ENCODE measurements at places on chromosomes 11 and 22.

DNA sequence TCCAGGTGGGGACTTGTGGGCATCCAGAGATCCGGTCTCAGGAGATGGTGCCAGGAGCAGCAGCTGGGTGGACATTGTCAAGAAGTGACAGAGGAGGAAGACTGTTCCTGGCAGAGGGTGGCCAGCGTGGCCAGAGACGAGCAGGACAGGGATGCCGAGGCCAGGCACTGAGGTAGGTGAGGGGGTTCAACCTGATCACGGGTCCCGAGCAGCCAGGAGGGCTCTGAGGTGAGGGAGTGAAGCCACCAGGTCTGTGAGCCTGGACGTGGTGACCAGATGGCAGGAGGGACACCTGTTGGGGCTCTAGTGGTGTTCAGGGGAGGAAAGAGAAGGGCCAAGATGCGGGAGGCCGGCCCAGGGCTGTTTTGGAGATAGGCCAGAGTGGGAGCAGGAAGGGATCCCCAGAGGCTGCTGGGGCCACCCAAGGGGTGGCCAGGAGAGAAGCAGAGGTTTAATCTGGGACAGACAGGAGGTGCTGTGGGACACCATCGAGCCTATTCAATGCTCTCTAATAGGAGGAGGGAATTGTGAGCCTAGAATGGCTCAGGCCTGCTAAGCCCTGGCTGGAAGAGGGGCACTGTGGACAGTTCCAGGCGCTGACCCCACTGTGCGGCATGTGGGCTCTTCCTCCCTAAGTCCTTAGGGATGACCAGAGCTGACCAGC lies 6.3 kb downstream of the PPM1F start:
- no peak for DNase-seq

DNA sequence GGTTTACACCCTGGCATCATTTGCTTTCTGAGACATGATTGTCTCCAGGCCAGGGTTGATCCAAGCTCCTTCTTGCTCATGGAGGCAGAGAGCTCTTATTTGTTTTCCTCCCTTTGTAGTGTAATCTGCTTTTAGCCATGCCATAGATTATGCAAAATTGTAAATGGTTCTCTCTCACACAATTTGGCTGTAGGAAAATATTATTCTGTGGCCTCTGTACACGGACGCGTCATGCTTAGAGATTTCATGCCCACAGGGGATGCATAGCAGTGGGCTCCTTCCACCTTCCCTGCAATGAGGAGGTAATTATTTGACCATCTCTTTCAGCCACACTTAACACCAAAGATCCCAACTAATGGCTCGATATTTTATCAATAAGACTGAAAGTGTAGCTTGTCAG lies 37.7 kb upstream of the GNAZ start:
- no peak for DNase-seq

DNA sequence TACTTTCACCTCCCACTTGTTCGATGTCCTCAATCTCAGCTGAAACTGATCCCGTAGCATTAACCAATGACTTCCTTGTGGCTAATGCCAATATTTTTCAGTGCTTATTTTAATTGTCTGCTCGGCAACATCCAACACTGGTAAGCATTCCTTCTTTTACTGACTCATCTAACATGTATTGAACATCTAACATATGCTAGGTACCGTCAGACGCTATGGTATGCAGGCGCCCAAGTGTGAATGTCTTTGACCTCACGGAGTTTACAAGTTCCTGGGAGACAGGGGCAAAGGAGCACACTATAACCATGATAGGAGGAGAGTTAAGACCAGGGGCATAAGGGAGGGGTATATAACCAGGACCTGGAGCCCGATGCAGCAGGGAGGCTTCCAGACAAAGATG lies 1.7 kb downstream of the BRMS1 start:
- no peak for DNase-seq

- no peak for DNase-seq
These were observed 14.9 kb upstream of the FXYD6 start for GRCh38 chr11:117891362-117891761.

DNA sequence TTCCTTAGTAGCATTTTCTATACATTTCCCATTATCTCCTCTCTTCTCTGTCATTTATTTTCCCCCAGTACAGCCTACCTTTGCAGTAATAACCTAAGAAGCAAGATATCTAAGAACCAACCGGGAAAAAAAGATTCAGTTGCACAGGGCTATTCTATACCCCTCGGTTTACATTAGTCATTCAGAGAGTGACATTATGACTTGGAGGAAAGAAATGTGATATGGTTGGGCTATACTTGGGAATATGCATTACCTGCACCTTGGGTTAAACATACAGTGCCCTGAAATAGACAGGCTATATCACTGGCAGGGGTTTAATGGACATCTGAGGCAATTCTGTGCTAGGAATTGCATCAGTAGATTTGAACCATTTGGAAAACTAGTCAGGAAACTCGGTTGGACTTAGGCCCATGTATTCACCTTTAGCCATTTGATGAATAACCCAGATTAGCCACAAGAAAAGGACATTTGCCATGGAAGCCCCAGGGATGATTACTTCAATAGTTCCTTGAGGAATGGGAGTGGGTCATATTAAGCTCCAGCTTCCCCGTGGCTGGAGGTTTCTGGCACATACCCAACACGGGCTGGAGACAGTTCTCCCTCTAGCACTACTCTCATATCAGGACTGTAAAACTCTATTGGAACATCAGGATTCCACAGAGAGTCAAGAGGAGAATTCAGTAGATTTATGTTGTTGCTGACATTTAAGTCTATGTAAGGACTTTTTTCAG lies 973.2 kb downstream of the NTM start:
- DNase-seq: no peak

DNA sequence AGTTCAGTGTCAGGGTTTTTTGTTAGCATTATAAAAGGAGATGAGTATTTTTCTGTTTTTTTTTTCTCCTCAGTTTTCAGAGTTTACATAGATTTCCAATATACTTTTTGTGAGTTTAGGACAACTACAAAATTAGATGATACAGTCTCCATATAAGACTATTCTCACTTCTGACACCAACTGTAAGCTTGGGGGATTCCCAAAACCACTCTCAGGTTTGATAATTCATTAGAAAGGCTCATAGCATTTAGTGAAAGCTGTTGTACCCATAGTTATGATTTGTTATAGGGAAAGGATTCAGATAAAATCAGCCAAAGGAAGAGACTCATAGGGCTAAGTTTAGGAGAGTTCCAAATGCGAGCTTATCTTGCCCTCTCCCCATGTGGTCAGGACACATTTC lies 24.1 kb downstream of the CUL5 start:
- DNase-seq: no peak

GRCh38 chr11:35911013-35911412 lies 32.8 kb upstream of the LDLRAD3 start:
- DNase-seq: no peak

- no peak for DNase-seq
These were observed 27.5 kb upstream of the HIKESHI start for GRCh38 chr11:86274503-86274902.

DNA sequence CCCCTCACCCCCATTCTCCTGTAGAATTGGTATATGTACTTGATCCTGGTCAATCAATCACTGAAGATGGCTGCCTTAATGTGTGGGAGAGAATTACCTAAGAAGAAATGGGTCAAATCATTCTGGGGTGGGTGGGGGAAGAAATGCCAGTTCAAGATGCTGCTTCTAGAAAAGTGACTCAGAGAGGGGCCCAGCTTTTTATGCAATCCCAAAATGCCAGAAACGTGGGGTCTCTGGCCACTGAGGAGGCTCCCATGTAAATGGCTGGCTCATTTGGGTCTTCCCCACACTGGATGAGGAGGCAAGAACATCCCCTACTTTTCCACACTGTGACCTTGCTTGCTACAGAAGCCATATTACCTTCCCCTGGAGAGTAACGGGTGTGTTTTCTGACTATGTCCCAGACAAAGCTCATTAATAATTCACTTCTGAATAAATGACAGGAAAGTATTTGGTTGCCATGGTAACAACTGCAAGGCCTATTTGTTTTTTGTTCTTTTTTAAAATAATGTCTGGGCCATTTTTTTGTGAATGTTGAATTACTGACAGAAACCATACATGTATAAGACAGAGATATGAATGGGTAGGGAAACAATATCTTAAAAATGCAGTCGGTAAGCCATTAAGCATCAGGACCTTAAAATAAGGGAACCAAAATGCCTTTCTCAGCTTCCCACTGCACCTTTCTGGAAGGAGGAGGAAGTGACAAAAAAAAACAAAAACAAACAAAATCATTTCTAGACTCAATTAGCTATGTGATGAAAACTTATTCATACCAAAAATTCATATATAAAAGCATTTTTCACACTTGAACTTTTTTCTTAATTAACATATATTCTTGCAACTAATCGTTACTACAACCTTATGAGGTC lies 32.0 kb downstream of the SLC1A2 start:
- no peak for DNase-seq
